GM23248 (cell line): ENCODE measurements at places on chromosomes 16 and 17. TPM values are rescaled to one million over a fixed set of nuclear protein-coding genes. Genes with fewer than 3 reads are reported as not detected.

GRCh38 chr17:7806587-7806986 lies 27.4 kb upstream of the KDM6B start:
- no peak overlapping the region for H3K27ac ChIP-seq
- H3K4me1 ChIP-seq: no peaks in the 10 kb centered on the region
- H3K4me3 ChIP-seq: no peak overlapping the region

DNA sequence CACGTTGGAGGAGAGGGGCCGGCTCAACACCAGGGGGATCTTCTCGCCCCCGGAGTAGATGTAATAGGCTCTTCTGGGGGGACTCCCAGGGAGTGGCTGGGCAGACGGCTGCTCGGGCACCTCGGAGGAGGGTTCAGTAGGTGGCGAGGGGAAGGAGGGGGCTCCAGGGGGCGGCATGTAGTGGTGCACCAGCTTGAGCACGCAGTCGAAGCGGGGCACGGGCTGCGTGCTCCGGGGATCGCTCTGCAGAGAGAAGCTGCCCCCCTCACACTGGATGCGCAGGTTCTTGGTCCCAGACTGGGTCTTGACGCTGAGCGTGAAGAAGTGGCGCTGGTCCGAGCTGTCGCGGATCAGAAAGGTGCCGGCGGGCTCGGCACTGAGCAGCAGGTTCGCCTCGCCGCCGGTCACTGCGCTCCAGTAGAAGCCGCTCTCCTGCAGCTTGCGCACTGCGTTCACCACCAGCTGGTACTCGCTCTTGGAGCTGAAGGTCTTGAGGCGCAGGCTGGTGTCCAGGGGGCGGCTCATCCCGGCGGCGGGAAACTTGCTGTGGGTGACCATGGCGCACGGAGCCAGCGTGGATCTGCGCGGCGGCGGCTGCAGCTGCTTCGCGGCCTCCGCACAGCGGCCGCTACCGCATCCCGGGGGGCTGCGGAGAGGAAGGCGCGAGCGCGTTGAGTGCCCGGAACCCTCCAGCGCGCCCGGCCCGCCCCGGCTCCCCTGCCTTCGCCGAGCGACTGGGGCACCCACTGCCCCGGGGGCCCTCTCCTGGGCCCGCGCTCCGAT lies 1.1 kb downstream of the SOCS3 start:
- no peaks in the 10 kb centered on the region for H3K27me3 ChIP-seq
- peak; percentile 70 for DNase-seq
- H3K36me3 ChIP-seq: peaks cover 6% of the 10 kb centered on the region; the same call in 1 of the 2 replicates
- H3K27ac ChIP-seq: peak overlapping the region; percentile 86
- H3K4me1 ChIP-seq: peaks cover 30% of the 10 kb centered on the region

GRCh38 chr16:46607529-46607928 lies 13.7 kb downstream of the SHCBP1 start:
- H3K27me3 ChIP-seq: no peaks in the 10 kb centered on the region
- H3K4me3 ChIP-seq: no peak overlapping the region
- no peak overlapping the region for H3K27ac ChIP-seq

- no peak overlapping the region for H3K27ac ChIP-seq
- H3K4me1 ChIP-seq: peaks cover 28% of the 10 kb centered on the region
- no peak overlapping the region for H3K4me3 ChIP-seq
These were observed 18.8 kb downstream of the B9D1 start for GRCh38 chr17:19343671-19344151.

DNA sequence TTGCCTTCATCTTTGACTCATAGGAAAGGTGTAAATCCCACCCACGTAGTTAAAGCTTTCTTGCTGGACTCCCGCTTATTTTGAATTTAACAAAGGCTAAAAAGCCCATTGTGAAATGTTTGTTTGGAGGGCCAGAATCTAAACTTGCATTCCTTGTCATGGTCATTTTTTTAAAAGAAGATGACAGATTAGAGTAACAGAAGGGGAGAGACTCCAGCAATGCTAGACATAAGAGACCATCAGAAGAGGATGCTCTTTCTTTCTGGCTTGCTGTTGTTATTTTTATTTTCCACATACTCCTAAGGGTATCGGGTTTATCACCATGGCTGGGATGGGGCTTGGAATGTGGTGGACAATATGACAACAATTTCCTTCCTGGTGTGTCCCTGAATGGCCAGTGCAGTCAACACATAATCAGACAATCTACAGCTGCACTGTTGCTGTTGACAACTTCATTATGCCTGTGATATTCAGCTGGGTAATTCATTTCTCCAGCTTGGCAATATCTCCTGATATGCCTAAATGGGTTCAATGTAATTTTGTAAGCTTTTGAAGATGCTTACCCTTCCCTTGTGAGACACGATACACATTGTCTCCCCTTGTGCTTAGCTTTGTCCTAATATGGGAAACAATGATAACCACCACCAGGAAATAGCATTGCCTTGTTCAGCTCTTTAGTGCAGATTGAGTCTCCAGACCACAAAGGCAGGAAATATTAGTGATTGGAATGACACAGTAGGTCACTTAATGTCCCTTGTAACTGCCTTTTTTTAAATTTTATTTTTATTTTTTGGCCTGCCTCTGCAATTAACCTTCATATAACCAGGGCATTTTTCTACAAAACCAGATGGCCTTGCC lies 164.3 kb downstream of the ANKFN1 start:
- H3K36me3 ChIP-seq: no peaks in the 10 kb centered on the region
- no peak overlapping the region for H3K27ac ChIP-seq
- H3K4me1 ChIP-seq: peaks cover 13% of the 10 kb centered on the region; the same call in 1 of the 2 replicates

DNA sequence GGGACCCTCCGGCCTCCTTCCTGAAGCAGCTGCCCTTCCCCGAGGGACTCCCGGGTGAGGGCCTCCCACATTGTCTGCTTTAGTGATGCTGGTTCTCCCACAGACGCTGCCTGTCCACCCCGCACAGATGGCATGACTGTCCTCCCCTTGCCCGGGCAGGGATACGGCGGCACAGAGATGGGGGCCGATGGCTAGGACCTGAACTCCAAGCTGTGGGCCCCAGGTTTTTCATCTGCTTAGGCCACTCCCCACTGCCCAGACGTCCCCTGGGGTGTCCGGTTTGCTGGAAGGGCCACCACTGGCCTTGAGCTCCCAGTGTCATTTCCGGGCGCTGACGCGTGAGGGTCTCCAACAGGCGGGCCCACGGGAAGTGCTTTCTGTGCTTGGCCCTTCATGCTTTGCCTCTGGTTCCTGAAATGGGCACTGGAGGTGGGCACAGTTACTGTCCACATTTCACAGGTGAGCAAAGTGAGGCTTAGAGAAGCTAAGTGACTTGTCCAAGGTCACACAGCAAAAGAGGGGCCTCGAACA lies 87.4 kb upstream of the CBX4 start:
- no peak for DNase-seq
- H3K27me3 ChIP-seq: peaks cover 24% of the 10 kb centered on the region
- no peaks in the 10 kb centered on the region for H3K36me3 ChIP-seq
- H3K27ac ChIP-seq: no peak overlapping the region

DNA sequence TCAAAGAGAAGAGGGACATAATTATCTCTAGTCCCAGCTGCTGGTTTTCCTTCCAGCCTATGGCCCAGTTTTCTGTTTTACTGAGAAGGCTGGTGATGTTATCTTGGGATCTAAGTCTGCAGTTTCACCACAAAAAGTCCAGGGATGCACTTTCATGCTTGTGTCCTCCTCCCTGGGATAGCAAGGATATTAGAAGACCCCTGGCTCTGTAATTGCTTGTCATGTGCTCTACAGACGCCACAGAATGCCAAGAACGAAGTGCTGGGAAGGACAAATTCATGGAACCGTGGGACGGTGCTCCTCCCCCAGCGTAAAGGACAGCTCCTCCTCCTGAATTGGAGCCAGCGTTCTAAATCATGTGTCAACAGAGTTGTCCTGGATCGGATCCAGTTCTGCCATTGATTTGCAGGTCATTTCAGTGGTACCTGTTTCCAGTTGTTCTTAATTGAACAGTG lies 8.6 kb downstream of the MAPT start:
- H3K4me1 ChIP-seq: no peaks in the 10 kb centered on the region
- H3K4me3 ChIP-seq: no peak overlapping the region
- H3K36me3 ChIP-seq: no peaks in the 10 kb centered on the region
- H3K27ac ChIP-seq: no peak overlapping the region
- DNase-seq: peak; percentile 14
- peaks cover 49% of the 10 kb centered on the region for H3K27me3 ChIP-seq

- peak; percentile 77 for DNase-seq
- peak overlapping the region; percentile 25; the same call in 1 of the 2 replicates for H3K27ac ChIP-seq
- H3K36me3 ChIP-seq: no peaks in the 10 kb centered on the region
These were observed 8.8 kb downstream of the NFATC3 start for GRCh38 chr16:68093816-68094613.

DNA sequence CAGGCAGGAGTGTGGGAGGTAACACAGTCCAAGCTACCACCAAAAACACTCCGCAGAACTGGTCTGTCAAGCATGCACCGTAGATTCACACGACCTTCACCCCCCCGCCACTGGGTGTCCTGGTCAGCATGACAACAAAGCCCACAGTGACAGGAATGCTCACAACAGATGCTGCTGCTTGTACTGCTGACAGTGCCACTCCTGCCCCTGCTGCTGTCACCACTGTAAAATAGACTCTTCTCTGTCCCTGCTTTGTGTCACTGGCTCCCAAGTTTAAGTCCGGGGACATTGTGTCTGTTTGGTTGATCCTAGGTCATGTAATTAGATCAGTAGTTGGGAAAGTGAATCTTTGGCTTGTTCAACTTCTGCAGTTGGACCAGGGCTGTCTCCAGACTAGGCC lies 7.0 kb upstream of the ODF4 start:
- H3K4me1 ChIP-seq: no peaks in the 10 kb centered on the region
- H3K36me3 ChIP-seq: no peaks in the 10 kb centered on the region
- DNase-seq: no peak
- H3K4me3 ChIP-seq: no peak overlapping the region

- H3K36me3 ChIP-seq: no peaks in the 10 kb centered on the region
- H3K27me3 ChIP-seq: 0 out of 2 replicates have a peak, but pooled peaks cover 5% of the 10 kb centered on the region
- H3K4me3 ChIP-seq: no peak overlapping the region
- no peak overlapping the region for H3K27ac ChIP-seq
- no peaks in the 10 kb centered on the region for H3K4me1 ChIP-seq
These were observed 8.4 kb upstream of the MAF start for GRCh38 chr16:79608976-79609375.

DNA sequence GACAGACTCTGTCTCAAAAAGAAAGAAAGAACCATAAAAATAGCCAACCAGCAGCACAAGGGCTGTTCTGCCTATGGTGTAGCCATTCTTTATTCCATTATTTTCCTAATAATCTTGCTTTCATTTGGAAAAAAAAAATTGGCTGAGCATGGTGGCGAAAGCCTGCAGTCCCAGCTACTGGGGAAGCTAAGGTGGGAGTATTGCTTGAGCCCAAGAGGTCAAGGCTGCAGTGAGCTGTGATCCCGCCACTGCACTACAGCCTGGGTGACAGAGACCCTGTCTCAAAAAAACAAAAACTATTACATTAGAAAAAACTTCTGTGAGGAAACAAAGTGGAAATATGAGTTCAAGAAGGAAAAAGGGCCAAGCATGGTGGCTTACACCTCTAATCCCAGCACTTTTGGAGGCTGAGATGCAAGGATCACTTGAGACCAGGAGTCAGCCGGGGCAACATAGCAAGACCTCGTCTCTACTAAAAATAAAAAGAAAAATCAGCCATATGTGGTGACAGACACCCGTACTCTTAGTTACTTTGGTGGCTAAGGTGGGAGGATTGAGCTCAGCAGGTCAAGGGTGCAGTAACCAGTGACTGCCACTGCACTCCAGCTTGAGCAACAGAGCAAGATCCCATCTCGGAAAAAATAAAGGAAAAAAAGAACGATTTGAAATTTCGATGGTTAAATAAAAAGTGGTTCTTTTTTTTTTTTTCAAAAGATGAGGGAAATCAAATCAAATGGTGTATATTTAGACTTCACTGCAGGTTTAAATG lies 2.5 kb downstream of the DCAKD start:
- H3K4me1 ChIP-seq: peaks cover 26% of the 10 kb centered on the region
- no peaks in the 10 kb centered on the region for H3K36me3 ChIP-seq
- H3K27me3 ChIP-seq: no peaks in the 10 kb centered on the region
- DNase-seq: peak; percentile 34
- no peak overlapping the region for H3K27ac ChIP-seq
- no peak overlapping the region for H3K4me3 ChIP-seq

DNA sequence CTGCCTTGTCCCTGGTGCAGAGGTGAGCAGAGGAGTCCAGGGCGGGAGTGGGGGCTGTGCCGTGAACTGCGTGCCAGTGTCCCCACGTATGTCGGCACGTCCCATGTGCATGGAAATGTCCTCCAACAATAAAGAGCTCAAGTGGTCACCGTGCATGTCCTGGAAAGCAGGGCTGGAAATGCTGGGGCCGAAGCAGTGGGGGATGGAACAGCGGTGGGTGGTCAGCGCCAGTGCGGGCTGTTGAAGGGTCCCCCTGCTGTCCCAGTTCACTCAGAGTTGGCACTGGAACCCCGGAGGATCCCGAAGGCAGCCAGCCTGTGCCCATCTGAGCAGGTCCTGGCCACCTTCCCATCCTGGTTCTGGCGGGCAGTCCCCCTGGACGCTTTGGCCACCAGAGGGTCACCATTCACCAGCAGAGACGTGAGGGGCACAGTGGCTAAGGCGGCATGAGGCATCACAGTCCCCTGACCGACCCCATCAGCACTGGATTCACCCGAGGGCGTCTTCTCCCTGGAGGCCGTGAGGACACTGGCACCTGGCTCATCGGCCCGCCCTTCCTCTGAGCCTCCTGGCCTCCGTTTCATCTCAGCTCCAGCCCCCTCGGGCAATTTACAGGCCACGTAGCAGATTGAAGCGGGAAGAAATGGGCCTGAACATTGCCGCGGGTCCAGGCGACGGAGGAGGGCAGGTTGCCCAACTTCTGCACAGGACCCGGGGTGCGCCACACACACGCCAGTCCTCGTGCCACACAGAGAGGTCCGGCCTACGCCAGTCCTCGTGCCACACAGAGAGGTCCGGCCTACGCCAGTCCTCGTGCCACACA lies 10.1 kb downstream of the GCGR start:
- no peak overlapping the region for H3K4me3 ChIP-seq
- H3K27me3 ChIP-seq: peaks cover 16% of the 10 kb centered on the region
- no peaks in the 10 kb centered on the region for H3K36me3 ChIP-seq
- H3K4me1 ChIP-seq: no peaks in the 10 kb centered on the region
- no peak overlapping the region for H3K27ac ChIP-seq

DNA sequence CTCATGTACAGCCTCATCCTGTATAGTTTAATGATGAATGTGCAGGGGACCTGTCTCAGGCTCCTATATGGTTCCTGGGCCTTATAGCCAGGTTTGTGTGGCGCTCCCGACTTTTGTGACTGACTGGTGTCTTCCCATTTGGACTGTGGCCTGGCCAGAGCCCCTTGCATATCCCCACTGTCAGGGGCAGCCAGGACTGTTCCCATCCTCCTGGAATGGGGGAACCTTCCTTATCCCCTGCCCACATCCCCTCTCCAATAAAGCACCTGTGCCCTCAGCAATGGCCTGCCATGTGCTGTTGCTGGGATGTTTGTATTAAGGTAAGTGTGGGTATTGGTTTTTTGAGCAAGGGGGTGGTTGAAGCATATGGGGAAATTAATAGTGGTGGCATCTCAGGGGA lies 2.6 kb downstream of the B3GNT9 start:
- no peak for DNase-seq
- peaks cover 6% of the 10 kb centered on the region; the same call in 1 of the 2 replicates for H3K36me3 ChIP-seq
- 0 out of 2 replicates have a peak, but pooled peaks cover 5% of the 10 kb centered on the region for H3K4me1 ChIP-seq
- no peak overlapping the region for H3K4me3 ChIP-seq
- H3K27me3 ChIP-seq: no peaks in the 10 kb centered on the region
- H3K27ac ChIP-seq: no peak overlapping the region

The CPD gene
- 82.5 and 121 TPM in 2 replicates for total RNA-seq

The ZSCAN10 gene
- total RNA-seq: not detected in 2 replicates

The ZNF205 gene
- total RNA-seq: 12.5 and 14.6 TPM in 2 replicates

The ACLY gene
- total RNA-seq: 139 and 144 TPM in 2 replicates

The ACSM2A gene
- total RNA-seq: not detected in 2 replicates

The SEC14L5 gene
- not detected in 2 replicates for total RNA-seq

The KRT20 gene
- total RNA-seq: not detected in 2 replicates

The GHDC gene
- 25.0 and 27.6 TPM in 2 replicates for total RNA-seq
